ENCODE measurements at places on chromosomes 2 and 18.
A peak's percentile ranks its signal among the peaks of the same experiment; 100 is the strongest.

DNA sequence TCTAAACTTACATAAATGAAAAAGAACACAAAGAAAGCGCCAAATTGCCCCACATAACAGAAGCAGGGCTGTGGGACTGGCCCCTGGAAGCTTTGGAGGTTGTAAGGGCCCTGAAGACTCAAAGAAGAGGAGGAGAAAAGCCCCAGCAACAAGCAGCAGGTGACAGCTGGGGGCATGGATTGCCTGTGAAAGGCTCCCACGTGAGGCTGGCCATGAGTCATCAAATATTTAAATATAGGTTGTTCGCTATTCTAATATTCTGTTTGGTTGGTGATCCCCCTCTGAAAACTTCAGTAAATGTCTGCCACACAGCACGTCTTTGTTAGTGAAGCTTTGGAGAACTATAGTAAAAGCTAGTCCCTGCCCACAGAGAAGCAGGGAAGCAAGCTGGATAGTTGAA is 132.4 kb downstream of the MREG start:
- DNase-seq = no peak

DNA sequence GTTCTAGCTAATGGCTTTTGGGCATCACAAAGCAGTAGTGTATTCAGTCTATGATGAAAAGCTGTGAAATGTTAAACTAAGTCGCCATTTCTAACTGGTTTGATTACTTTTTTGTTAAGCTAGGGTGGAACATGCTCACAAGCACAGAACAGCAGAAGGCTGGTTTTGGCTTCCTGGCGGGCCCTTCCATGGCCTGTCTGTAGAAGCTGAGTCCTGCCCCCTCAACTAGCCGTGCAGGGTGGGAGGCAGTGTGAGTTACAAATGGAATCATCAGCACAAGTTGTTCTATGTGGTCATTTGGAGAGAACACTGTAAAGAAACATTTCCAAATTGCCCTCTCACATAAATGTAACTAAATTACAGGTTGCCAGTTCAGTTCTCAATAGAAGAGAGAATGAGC is 290.8 kb downstream of the ALPK2 start:
- no peak for DNase-seq

DNA sequence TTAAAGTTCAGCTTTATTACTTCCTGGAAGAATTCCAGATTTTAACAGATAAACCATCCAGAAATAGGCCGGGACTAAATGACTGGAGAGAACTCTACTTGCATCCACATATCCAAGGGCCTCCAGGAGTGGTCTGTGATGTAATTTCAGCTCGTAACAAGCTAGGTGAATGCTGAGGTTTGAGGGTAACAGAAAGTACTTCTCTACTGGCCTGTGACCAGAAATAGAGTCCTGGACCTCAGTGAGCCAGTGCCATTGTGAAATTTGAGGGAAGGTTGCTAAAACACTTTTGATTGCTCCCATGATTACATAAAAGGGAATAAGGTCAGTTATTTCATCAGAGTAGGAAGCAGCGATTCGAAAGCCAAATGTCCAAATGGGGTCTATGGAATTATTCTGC is 158.1 kb downstream of the DOCK10 start:
- no peak for DNase-seq

DNA sequence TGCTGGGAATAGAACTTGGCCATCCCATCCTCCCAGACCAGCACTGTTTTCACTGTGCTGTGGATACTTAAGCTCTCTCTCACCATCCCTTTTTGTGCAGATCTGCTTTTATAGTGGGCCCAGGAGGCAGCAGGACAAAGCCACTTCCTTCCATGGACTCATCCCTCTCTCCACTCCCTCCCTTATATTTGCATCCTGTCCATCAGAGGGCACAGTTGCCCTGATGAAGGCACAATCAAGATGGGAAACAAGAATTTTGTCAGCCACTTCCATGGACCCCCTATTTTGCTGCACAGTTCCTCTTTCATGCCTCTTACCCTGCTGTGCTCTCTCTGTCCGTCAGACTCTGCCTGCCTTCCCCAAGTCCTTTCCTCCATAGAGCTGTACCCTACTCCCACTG is 338.7 kb downstream of the HRH4 start:
- no peak for DNase-seq

DNA sequence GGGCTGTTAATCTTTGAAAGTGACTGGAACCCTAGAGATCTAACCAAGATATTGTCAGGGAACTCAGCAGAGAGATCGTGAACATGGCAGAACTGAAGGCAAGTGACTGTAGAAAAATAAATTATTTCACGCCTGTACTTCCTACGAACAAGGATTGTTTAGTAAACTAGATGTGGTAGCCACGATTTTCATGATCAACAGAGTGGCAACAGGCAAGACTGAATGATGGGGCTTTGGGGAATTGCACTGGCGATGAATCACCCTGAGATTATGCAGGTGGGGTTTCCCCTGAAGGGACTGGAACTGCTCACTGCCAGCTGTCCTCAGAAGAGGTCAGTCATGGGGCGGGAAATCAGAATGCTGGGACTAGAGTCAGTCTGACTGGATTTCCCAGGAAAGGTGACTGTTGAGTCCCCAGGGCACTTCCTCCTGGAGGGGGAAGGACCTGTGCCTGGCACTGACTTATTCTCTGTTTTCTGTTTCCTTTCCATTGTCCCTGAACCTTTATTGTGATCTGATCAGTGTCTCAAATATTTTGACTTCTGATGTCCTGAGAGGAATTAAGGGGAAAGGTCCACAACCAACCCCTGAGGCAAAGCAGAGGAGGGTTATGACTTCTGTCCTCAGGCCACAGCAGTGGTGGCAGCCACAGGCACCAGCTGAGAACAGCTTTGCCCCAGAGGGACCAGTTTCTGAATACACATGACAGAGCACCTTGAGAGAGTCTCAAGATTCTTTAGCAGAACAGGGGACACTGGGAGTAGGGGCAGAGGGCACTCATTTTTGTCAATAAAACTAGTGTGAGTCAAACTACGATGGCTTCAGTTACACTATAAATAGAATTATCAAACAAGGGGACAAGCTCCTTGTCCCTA is 70.0 kb downstream of the NAB1 start:
- no peak for DNase-seq

DNA sequence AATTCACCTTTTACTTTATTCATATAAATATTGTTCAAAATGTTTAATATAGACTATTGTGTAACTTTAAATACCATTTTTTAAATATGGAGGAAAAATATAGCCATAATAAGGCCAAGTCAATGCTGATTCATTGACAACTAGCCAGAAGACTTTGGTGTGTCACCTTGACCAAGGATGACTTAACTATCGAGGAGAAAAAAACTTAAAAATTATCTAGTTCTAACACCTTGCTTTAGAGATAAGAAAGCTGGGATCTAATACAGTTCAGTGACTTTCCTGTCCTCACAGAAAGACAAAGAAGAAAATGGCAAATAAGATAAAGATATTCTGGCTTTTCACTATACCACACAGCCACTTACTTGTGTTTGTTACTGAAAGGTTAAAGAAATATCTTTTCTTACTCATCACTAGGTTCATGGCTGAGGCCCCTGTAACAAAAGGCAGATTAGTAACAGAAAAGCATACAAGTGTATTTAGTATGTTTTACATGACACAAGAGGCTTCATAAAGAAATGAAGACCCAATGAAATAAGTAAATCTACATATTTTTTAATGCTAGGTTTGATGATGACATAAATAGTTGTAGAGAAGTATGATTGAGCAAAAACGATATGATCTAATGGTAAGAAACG is 65.9 kb upstream of the LRRTM1 start:
- DNase-seq = no peak

- DNase-seq = no peak
Observed at GRCh38 chr18:67568166-67568565, 51.6 kb upstream of the DSEL start.

GRCh38 chr2:88857951-88858411 is 166.5 kb downstream of the RPIA start:
- no peak for DNase-seq

GRCh38 chr2:218981881-218982585 is 3.0 kb downstream of the FEV start:
- no peak for DNase-seq

DNA sequence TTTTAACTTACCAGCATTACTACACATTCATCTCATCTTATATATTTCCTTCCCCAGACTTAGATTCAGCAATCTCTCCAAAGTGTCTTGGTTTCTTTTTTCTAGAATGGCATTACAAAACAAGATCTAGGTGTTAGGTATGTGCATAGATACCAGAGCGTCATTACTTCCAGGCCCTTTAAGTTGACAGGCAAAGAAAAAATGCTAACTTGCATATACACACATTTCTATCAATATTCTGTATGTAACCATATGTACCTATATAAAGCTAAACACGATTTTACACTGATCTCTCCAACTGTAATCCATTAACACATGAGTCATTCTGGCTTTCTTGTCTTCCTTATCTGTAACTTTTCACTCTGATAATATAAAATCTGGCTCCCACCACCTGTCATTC is 503.8 kb upstream of the NRXN1 start:
- no peak for DNase-seq

GRCh38 chr2:3728104-3729054 is 25.0 kb downstream of the DCDC2C start:
- DNase-seq = peak; percentile 79

DNA sequence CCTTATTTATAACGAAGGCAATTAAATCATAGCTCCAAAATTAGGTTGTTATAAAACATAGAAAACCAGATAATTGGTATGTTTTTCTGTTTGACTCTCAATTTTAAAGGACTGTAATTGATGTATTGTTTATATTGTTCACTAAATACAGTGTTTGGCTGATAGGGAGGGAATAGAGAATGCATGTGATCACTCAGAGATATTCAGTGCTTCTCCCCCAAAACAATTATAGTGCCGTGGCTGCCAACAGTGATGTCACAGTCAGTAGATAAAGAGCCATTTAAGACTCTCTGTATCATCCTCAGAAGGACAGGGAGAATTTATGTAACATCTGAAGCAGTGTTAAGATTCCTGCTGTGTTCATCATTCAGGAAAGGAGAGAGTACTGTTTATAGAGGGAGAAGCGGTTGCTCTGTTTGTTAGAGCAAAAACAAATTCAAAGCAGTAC is 69.6 kb downstream of the PHLPP1 start:
- peak; percentile 84 for DNase-seq

- DNase-seq = no peak
Observed at GRCh38 chr2:228493852-228494251, 312.4 kb upstream of the SPHKAP start.

DNA sequence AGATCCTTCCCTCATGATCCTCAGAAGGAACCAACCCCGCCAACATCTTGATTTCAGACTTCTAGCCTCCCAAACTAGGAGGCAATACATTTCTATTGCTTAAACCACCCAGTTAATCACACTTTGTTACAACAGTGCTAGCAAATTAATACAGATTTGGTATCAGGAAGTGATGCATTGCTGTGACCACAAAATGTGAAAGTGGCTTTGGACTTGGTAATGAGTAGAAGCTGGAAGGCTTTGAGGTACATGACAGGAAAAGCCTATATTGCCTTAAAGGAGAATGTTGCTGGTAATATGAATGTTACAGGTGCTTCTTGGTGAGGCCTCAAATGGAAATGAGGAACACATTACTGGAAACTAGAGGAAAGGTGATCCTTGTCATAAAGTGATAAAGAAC is 260.3 kb downstream of the SATB2 start:
- DNase-seq = no peak

DNA sequence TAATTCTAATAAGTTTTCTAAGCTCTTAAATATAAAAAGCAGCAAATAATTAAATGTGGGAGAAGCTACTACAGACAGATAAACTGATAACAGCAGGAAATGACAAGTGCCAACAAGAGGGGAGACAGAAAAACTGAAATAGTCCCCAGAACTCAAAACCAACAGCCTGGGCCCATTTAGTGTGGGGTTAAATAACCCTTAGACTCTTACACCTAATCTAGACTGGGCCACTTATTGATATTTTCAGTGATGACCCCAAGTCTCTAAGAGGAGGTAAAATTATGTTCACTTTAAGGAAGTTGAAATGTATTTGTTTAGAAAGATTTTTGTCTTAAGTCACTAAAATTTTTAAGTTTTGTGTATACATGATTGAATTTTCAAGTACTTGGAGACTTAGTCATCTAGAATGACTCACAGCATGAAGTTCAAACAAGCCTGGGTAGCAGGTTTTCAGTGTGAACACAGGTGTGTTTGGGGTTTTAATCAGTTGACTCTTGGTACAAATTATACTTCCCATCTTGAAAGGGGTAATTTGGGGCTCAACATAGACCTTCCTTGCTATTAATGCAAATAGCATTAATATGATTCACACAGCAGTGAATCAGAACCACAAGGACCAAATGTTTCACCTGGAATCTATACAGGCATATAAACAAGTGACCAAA is 54.9 kb upstream of the MYO3B start:
- no peak for DNase-seq

GRCh38 chr18:80042785-80043184 is 8.6 kb downstream of the RBFA start:
- no peak for DNase-seq

DNA sequence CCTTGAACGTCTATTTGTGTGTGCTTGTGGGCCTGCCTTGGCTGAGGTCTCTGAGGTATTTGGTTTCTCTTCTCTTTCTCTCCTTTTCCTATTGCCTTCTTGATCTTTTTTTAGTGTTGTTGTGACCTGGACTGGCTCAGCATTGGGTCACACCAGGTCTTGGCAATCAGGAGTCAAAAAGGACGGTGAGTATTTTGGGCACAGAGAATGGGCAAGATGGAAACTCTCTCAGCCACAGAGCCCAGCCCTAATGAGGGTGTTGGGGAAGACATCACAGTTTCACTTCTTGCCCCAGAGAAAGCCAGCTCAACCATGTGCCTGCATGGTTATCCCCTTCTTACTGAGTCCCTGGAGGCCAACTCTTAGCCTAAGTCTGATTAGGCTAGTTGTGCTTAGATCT is 13.7 kb upstream of the INO80C start:
- no peak for DNase-seq

DNA sequence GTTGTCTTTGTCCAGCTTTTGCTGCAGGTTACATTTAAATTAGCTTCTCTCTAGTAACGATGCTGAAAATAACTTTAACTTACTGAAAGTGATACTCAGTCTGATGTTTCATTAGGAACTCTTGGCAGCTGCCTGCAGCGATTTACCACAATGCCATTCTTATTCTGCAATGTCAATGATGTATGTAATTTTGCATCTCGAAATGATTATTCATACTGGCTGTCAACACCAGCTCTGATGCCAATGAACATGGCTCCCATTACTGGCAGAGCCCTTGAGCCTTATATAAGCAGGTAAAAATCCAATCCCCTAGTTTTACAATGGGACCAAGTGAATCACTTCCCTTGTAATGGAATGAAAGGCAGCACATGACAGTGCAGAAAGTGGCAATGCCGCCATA is 16.3 kb upstream of the MFF start:
- DNase-seq = no peak

- peak; percentile 55 for DNase-seq
Observed at GRCh38 chr2:99708231-99708630, 218.4 kb upstream of the REV1 start.

All from spinal cord (tissue), 10 donors.